SHP77 treated with DMSO at 0.1 percent for 48 hours (cell line): ENCODE measurements at places on chromosomes 6 and 20.
A peak's percentile ranks its signal among the peaks of the same experiment; 100 is the strongest.

DNA sequence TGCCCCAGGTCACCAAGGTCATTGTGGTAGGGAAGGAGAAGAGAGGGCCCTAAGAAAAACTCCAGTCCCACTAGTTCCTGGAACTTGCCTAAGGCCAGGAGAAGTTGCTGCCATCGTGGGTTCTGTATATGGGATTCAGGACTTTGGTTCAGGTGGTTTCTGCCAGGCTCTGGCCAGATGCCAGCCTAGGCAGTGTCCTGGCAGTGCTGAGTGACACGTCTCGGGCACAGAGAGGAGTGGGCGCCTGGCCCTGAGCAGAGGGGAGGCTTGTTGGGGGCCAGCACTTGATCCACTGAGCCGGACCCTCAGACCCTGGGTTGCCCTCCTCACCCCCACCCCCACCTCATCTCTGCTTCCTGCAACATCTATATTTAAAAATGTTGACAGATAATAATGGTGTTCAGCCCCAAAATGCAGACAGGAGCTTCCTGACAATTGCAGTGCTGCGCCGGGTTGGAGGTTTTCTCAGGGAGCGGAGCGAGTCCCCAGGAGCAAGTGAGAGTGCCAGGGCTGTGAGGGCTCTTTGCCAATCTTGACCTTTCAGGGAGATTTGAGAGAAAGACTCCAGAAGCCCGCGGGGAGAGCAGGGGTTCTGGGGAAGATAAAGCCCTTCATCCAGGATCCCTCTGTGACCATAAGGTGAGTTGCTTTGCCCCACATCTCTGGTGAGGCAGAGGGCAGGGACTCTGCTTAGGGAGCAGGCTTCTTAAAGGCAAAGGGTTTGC, 71.9 kb downstream of the PHACTR3 start:
- DNase-seq: no peak

DNA sequence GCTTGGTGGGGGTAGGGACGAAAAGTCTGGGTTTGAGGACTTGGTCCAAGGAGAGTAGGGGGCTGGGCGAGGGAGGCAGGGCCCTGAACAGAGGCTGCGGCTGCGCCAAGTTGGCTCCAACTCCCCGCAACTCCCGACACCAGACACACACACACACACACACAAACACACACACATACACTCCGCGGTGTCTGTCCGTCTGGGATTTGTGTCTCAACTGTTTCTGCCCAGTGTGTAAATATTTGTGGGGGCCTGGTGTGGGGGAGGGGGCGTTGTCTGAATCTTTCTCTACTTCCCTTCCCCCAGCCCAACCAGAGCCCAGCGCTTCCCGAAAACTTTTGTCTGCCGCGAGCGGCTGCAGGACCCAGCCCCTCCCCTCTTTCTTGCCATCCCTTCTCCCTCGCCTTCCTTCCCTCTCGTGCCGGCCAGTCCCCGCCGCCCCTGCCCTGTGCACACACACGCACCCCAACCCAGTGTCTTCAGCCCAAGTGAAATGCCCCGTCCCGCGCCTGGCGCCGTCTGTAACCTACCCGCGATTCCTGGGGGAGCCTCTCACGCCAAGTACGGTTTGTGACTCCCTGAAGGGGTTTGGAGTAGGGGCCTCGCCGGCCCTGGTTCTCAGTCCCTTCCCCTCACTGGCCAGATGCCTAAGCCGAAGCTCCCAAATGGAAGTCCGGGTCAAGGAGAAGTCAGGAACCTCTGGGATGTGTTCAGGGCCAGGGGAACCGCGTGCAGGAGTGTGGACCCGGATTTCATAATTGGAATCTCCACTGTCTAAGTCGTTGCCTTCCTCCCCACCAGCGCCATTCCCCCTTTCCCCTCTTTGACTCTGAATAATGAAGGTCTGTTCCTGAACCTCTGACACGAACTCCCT, 904 bp downstream of the MDFI start:
- no peak for DNase-seq

GRCh38 chr20:46031701-46032254, 2.8 kb downstream of the SLC12A5 start:
- DNase-seq: peak; percentile 9

GRCh38 chr20:53138454-53139262, 166.5 kb downstream of the TSHZ2 start:
- no peak for DNase-seq

DNA sequence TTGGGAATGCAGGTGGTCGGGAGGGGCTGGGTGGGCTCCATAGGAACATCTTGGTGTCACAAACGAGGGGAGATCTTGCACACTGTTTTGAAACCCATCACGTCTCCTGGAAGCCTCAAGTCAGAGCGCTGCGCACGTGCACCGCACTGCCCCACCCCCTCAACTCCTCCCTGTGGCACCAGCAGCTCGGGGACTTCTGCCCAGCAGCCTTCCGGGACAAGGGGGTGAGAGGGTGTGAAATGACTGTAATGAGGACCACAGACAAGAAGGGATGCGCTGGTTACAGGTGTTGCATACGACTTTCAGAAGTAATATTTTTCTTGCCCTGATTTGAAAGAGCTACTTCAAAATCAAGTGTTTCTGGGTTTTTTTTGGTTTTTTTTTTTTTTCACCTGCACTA, 60.3 kb downstream of the FOXC1 start:
- DNase-seq: no peak
